Stimulated activated CD8-positive, alpha-beta memory T cell treated with anti-CD3 and anti-CD28 coated beads, Interleukin-7, amount 100 ng/mL, for 48 hours (primary cell): ENCODE measurements at places on chromosomes 2 and 18.

- no peak for DNase-seq
Observed at GRCh38 chr18:2223849-2224248, 347.5 kb downstream of the METTL4 start.

DNA sequence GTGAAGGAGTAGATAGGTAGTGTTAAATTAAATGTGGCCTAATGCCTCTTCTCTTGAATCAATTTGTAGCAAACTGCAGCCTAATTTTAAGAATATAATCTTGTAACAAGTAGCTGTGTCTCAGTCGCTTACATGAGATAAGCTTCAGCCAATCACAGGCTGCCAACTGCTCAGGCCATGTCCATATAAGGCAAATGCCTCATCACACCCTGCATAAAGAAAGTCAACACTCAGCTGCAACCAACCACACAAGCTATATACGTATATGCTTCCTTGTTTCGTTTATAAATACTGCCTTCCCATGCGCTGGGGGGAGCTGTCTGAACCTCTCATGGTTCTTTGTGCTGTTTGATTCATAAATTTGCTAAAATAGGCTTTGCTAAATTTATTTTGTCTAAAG lies 476.3 kb downstream of the TRIB2 start:
- DNase-seq, result no peak

DNA sequence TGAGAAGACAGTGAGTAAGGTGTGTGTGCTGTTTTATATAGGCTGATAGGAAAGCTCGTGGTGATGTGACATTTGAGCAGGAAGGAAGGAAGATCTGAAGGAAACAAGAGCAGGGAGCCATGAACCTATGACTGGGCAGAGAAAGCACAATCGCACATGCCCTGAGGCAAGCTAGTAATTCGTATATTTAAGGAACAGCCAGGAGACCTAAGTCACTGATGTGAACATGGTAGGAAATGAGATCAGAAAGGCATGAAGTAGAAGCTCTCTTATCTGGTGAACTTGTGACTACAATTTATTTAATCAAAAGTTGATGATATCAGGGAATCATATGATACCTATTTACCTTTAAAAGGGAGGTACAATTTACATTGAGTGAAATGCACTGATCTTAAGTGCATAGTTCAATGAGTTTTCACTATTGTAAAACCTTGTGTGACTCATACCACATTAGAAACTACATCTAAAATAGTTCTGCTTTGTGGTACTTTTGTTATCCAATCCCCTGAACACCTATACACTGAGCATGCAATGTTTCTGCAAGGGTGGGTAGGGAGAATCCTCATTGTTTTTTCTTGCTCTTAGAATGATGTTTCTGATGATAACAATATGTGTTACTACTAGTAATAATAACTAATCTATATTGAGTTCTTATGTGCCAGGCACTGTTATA lies 67.5 kb downstream of the GALNT13 start:
- DNase-seq, result no peak

DNA sequence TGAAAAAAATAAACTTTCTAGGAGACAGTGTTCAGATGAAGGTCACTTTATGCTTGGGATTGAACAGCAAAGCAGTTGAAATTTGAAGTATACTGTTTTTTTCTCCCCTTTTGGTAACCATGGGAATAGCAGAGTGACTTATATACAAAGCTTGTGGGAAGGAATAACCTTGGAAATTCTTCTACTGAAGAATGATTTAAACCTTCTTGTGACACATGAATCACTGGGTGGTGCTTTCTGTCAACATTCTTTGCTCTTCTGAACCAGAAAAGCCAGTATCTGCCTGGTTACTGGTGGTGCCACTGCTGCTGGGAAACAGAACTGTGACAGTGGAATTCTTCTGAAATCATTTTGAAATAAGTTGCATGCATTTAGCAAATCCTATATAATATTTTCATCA lies 39.4 kb upstream of the RND3 start:
- no peak for DNase-seq

GRCh38 chr18:27449104-27449503 lies 264.0 kb upstream of the CHST9 start:
- DNase-seq, result no peak

- no peak for DNase-seq
Observed at GRCh38 chr2:241103176-241103595, 1.1 kb upstream of the MTERF4 start.

- DNase-seq, result no peak
Observed at GRCh38 chr18:46324087-46324955, 220.1 kb downstream of the HAUS1 start.

- DNase-seq, result no peak
Observed at GRCh38 chr2:178197791-178198190, 3.5 kb downstream of the OSBPL6 start.

GRCh38 chr2:2705871-2706270 lies 374.8 kb upstream of the MYT1L start:
- DNase-seq, result no peak

DNA sequence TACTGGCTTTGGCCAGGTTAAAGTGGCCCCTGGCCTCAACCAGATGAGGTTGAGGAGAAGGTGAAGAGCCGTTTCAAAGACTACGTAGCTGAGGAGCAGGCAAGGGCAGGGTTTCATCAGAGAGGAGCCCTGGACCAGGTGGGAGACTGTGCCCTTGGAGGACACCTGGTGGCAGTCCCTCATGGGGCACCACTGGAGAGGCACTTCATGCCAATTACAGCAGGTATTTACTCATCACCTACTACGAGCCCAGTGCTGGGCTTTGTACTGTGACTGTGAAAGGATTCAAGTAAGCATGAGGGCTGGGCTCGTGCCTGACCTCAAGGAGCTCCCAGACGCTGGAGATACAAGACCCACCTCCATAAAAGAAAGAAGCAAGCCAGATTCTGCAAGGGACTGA lies 37.6 kb downstream of the SMAD7 start:
- no peak for DNase-seq

- no peak for DNase-seq
Observed at GRCh38 chr18:49841236-49842217, 28.2 kb upstream of the ACAA2 start.

GRCh38 chr18:37276111-37276890 lies 289.3 kb downstream of the CELF4 start:
- DNase-seq, result no peak

GRCh38 chr2:46913471-46914381 lies 1.9 kb downstream of the MCFD2 start:
- DNase-seq, result no peak

- DNase-seq, result no peak
Observed at GRCh38 chr2:69077252-69077950, 64.4 kb downstream of the ANTXR1 start.

DNA sequence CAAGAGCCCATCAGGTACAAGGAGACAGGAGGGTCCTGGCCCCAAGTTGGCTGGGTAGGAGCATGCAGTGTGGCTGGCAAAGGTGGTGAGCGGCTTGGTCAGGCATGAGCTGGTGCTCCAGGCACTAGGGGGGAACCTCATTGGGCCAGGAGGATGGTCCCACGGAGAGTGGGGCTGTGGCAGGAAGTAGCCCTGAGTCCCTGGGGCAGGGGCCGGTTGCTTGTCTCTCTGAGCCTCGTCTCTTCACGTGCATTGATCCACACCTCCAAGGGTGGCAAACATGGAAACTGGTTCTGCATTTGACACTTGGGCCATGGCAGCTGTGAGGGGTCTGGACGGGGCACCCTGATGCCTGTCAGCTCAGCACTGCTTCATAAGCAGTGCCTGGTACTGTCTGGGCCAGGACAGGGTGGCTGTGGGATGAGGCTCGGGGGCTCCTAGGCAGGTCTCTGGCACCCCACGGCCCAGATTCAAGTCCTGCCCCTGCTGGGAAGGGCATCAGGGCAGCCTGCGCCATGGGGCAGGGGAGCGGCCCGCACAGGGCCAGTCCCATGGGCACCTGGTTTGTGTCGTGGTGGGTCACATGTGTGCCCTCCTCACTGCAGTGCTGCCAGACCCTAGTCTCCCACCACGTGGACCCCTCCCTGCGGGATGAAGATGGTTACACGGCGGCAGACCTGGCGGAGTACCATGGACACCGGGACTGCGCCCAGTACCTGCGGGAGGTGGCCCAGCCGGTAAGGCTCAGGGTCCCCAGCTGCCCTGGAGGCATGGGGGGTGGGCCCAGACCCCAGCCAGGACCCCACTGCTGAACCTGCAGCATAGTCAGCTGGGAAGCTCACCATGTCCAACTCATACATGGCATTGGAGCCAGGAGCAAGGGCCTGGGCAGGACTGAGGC lies 16.4 kb downstream of the ESPNL start:
- DNase-seq, result no peak

DNA sequence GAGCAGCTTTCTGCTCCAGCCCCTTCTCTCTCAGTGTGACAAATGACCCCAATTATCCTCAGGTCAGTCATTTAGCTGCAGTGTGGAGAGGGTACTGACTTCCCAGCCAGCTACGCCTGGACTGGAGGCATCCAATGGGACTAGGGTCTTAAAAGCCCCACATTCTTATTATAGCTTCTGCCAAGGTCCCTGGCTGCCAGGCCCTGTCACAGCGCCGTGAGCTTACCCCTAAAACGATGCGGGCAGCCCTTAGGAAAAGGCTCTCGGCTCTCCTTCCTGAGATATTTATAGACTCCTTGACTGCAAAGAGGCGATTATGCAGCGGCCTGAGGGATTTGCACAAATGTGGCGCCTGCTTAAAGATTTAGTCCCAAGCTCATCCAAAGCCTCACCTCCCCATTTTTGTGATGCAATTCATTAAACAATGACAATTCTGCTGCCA lies 69.2 kb upstream of the EDAR start:
- no peak for DNase-seq

DNA sequence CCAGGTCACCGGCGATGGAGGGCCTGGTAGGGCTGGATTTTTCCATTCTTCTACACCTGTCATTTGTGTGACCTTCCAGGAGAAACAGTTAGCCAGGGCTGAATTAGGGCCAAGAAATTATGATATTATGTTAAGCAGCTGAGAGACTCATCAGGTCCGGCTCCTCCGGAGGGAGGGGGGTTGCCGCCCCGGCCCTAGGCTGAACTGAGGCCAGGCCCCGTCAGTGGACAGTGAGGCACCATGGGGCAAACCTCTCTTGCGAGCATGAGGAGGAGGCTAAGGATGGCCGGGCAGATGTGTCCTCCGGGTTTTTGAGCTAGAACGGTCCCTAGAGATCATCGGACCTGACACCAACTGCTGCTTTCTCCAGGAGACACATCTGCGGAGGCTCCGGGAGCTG lies 150.1 kb downstream of the SOX11 start:
- no peak for DNase-seq

- no peak for DNase-seq
Observed at GRCh38 chr2:120859814-120860578, 124.3 kb downstream of the GLI2 start.

DNA sequence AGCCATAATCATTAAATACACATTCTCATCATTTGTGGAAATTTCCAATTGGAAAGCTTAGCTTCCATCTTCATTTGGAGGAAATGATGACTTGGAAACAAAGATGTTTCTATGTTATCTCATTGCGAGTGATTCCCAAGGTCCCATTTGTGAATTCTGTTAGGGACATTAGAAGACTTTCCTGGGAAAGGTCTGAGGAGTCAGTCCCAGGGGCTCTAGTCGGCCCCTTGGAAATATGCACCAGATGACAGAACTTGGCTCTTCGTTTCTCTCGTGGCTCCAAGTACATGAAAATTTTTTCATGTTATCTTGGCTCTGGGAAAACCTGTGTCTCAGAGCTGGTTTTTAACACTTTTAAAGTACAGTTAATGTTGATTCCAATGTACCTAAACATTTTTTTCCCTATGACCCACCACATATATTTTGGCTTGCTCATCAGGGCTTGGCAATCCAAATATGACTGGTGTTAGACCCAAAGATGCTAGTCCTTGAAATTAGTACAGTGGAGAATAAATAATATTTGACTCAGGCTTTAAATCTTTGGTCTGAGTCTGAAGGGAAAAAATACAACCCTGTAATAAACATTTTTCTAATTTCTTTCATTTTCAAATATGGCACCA lies 15.4 kb upstream of the CAVIN2 start:
- DNase-seq, result no peak

GRCh38 chr18:34221971-34222306 lies 2.8 kb downstream of the NOL4 start:
- no peak for DNase-seq
